NCI-H1417 treated with DMSO at 0.1 percent for 48 hours (cell line): ENCODE measurements at places on chromosomes 12 and 14.
A peak's percentile ranks its signal among the peaks of the same experiment; 100 is the strongest.

- DNase-seq: no peak
Observed at GRCh38 chr12:14773685-14774073, 29.6 kb downstream of the WBP11 start.

- no peak for DNase-seq
Observed at GRCh38 chr12:123026094-123026853, 45.8 kb downstream of the ARL6IP4 start.

- DNase-seq: no peak
Observed at GRCh38 chr12:47725893-47726292, 603 bp upstream of the ENDOU start.

DNA sequence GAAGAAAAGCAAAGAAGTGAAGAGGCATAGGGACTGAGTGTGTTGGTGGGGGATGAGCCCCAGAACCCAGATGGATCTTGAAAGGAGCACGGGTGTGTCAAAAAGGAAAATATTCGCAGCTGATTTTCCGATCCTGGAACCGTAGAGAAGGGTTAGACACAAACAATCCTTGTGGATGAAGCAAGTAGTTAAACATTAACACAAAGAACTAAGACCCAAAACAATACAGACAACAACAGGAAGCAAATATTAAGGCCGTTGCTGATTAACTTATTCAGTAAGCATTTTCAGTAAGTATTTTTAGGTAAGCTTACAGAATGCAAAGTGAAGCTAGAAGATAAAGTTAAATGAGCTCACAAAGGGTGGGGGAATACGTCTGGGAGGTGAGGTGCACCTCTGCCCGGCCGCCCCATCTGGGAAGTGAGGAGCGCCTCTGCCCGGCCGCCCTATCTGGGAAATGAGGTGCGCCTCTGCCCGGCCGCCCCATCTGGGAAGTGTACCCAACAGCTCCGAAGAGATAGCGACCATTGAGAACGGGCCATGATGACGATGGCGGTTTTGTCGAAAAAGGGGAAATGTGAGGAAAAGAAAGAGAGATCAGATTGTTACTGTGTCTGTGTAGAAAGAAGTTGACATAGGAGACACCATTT, 62.8 kb upstream of the PRB2 start:
- DNase-seq: no peak

DNA sequence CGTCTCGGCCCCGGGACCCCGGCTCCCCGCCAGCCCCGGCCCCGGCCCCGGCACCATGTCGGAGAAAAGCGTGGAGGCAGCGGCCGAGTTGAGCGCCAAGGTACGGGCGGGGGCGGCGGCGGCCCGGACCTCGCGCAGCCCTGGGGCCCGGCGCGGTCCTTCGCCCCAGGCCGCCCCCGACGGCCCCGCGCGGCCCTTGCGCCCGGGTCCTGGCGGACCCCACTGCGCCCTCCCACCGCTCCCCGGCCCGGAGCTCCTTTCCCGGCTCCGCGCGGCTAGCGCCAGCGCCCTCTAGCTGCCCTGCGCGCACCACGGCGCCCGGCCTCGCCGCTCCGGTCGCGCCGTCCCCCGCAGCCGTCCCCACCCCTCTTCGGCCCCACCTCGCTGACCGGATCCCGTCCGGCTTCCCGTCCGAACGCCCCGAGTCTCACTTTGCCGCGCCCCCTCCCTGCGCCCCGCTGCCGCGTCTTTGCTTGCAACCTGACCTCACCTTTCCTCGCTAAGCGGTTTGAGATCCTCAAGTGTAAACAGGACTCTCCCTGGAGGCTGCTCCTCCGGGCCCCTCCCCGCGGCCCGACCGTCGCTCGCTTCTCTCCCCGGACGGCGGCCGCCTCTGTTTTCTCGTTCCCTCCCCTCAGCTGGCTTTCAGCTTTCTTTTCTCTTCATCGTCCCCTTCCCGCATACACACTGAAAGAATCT, 637 bp downstream of the PTMS start:
- peak; percentile 11 for DNase-seq

DNA sequence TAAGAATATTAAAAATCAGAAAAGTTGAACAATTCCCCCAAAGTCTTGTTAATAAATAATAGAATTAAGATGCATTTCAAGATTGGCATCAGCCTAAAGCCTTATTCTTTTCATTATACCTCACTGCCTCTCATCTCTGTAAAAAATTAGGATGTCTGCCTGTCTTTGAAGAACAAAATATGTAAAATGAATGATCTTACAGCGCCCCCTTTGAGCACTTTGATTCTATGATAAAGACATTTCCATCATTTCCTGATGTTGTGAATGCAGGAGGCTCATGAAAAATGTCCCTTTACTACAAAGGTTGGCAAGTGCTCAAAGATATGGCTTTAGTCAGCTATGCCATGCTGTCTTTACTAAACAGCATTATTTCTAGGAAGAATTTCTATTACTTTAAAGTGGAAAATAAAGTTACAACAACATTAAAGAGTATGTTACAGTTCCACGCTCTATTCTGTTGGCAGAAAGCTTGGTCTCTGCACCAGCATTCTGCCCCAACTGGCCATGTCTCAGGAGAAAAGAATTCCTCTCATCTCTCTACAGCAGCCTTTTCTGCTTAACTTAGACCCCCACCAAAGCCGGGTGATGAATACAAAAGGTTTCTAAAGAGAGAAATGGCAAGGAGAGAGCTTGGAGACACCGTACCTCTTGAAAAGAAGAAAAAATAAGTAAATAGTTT, 95.1 kb downstream of the LLPH start:
- DNase-seq: no peak

GRCh38 chr14:52267501-52268278, at the start of gene PTGDR:
Gene PTGDR (plus strand): TSS chr14:52267698. CDS start chr14:52267815, 117 bp downstream.
- DNase-seq: no peak

GRCh38 chr14:74955229-74956026, at the start of gene PGF:
Gene PGF (minus strand): TSS chr14:74955597. CDS start chr14:74955242, 355 bp downstream.
- DNase-seq: no peak

DNA sequence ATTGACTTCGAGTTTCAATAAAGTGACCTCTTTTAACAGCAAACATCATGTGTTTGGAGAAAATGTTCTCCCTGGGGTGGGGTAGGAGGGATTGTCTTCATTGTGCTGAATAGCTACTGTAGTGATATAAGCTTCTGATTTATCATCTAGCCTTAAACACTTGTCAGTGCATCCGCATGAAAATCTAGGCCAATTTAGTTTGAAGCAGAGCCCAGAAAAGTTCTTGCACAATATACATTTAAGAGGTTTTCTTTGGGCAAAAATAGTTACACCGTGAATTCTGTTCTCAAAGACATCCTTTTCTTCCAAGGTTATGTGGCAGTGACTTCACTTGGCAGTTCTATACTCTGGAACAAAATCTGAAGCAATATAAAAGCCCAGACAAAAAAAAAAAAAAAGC, 136.0 kb upstream of the IFNG-AS1 start:
- no peak for DNase-seq

- DNase-seq: no peak
Observed at GRCh38 chr14:65296402-65296801, 116.1 kb upstream of the FUT8 start.

DNA sequence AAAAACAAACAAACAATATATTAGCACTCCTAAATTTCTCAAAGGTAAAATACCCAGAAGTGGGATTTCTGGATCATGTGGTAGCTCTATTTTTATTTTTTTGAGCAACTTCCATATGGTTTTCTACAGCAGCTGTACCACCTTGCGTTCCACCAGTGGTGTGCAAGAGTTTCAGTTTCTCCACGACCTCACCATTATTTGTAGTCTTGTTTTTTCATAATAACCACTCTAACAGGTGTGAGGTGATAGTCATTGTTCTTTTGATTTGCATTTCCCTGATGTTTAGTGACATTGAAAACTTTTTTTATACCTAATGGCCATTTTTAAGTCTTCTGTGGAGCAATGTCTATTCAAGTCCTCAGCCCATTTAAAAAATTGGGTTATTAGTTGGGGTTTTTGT, 127.3 kb upstream of the SLC38A2 start:
- no peak for DNase-seq

GRCh38 chr14:73227812-73228781, 9.2 kb upstream of the PAPLN start:
- DNase-seq: no peak

DNA sequence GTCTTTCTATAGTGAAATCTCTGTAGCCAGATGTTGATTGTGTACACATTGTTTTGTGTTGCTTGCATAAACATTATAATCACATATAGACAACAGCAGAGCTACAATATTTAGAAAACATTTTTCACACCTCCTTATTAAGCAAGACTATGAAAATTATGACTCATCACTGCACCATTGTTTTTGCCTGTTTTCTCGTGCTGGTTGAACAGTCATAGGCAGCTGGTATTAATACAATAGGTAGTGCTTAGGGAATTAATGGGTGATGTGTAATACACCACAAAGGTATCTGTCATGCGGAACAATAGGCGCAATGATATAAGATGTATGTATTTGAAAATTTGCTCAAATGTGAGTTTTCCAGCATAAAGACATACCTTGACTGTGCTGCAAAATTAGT, 449.3 kb downstream of the FOXG1 start:
- peak; percentile 99 for DNase-seq

DNA sequence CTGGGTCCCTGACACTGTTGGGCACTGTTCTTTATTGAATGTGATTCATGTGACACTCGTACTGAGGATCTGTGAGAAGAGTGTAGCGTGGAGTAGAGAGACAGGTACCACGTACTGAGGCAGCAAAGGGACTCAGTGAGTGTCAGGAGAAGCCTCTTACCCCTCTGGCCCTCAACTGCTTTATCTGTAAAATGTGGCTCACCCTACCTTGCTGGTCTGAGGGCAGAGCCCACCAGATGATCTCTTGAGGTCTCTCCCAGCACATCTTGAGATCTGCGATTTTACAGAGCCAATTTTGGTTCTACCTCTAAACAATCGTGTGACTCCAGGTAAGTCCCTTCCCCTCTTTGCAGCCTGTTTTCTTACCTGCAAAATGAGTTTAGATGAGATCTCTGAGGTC, 3.1 kb downstream of the CEBPE start:
- DNase-seq: no peak

DNA sequence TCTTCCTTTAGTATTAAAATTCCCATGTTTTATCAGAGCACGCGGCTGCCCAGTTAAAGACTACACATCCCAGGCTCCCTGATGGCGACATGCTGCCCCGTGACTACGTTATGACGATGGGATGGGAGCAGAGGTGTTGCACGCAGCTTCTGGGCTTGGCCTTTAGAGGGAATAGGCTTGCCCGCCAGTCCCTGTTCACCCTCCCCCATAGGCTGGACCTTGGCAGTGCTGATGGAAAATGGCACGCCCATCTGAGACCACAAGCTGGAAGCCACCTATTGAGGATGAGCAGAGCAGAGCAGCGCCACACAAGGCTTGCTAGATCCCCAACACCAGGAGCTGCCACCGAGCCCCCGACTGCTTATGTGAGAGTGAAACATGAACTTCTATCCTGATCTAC, 24.7 kb downstream of the TTC7B start:
- DNase-seq: no peak

GRCh38 chr12:47876440-47876960, 28.3 kb downstream of the VDR start:
- DNase-seq: no peak

GRCh38 chr12:81284137-81284536, 206.3 kb downstream of the ACSS3 start:
- no peak for DNase-seq

DNA sequence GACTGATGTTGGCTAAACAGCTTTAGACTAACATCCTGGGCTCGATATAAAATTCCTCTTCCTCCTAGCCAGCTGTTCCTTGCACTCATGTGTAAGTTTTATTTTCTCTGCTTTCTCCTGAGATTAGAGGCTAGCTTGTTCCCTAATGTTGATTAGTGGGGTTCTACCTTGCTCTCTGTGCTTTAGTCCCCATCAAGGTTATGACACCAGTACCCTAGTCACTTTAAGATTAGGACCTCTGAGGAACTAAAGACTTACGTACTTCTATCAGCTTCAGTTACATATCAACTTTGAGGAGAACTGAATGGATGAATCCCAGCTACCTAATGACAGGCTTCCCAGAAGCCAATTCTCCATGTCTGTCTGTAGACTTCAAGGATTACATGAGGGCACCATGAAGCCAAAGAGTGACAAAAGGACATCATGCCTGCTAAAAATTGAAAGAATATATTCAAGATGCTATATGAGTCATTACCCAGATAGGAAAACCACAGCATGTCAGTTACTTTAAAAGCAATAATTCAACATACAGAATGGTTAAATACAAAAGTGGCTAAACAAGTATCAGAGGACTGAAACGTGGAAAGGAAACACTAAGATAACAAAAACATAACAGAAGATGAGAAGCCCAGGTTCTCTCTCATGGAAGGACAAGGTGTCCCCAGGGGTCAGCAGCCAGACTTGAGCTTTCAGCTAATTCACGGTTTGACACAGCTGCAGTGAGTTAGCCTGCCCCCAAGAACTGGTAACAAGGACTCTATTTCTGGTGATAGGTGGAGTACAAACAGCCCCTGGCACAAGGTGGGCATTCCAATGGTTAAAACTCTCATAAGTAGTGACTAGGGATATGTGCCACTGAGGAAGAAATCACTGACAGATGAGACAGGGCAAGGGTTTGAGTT, 20.4 kb downstream of the ADAM20 start:
- no peak for DNase-seq

DNA sequence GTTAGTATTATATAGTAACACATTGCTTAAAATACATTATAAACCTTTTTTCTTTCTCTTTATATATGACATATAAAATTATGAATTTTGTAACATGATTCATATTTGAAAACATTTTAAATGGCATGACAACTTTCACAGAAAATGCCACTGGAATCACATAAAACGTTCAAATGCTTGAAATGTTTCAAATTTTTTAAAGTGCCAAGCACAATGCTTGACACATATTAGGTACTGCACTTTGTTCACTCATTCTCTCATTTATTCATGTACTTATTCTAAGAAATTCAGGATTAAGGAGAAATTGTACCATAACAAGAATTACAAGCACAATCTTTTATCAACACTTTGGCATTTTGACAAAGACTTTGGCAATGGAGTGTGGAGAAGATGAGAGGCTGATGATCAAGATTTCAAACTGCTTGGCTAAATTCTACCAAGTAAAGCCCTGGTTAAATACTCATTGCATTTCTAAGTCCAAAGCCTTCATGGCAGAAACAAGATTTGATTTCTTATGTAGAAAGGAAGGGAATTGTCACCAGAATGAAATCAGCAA, 232.2 kb downstream of the C12orf50 start:
- DNase-seq: no peak

- no peak for DNase-seq
Observed at GRCh38 chr12:94202245-94203180, 54.1 kb downstream of the PLXNC1 start.

GRCh38 chr12:128079446-128079845, 187.5 kb upstream of the TMEM132C start:
- DNase-seq: no peak

DNA sequence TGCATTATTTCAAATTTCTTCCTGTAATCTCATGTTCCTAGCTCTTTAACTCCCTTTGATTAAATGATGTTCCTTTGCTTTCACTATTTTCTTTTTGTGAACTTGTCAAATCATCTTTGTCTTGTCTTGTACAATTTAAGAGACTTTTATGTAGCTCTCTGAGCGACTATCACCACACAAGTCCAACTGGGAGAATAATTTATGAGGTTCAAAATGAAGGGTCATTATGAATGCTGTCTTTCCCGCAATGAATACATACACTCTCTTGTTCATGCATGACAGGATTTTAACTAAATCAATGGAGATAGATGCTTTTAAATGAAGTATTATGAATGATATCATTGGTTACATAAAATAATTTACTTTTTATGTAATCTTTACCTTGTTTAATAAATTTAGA, 407.4 kb downstream of the PAWR start:
- DNase-seq: no peak

- no peak for DNase-seq
Observed at GRCh38 chr12:88684170-88684569, 103.9 kb upstream of the KITLG start.

GRCh38 chr12:1117970-1118563, 127.0 kb downstream of the ERC1 start:
- peak; percentile 66 for DNase-seq

GRCh38 chr12:4106621-4107020, 166.9 kb upstream of the CCND2 start:
- DNase-seq: no peak
